Karpas-422 (cell line): ENCODE measurements at places on chromosomes 11 and 22.

DNA sequence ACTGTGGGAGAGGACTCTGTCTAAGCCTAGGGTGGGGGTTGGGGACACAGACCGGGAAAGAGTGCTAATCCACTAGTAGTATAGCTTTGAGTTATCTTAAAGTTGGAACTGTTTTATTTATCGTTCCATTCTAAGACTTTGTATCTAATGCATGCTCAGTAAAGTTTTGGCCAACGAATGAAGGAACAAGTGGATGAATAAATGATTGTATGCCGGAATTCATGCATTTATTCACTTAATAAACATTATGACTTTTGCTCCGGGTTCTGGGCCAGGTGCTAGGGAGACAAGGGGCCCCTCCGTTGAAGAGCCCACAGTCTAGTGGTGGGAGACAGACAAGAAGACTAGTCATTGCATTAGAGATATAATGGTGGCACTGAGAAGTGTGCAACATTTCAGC, 645 bp downstream of the RNF121 start:
- no peak for DNase-seq

- no peak for DNase-seq
Observed at GRCh38 chr22:44274918-44275630, 37.7 kb downstream of the SHISAL1 start.

DNA sequence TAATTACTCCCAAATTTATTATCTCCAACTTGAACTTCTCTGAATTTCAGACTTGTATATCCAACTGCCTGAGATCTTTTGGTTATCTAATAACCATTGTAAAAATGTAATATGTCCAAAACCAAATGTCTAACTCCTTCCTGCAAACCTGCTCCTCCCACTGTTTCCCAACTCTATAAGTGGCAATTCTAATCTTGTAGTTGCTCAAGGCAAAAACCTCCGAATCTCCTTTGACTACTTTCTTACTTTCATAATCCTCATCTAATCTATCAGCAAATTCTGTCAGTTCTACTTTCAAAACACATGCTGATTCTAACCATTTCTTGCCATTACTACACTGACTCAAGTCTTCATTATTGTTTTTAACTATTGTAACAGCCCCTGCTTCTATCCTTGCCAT, 55.7 kb downstream of the FAM168A start:
- no peak for DNase-seq

GRCh38 chr11:86715611-86716010, 43.2 kb upstream of the ME3 start:
- no peak for DNase-seq

DNA sequence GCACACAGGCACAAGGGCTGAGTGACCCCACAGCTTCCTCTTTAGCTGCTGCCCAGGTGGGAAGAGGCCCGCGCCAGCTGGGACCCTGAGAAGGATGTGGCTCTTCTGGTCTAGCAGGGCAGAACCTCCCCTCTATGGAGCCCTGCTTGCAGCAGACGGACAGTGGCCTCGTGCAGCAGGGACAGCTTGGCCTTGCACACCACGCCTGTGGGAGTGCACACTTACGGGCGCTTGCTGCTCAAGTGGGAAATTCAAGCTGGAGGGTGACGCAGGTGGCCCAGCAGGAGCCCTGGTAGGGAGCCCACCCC, 971.4 kb downstream of the BRD1 start:
- DNase-seq: no peak

GRCh38 chr22:32564170-32565001, 89.8 kb downstream of the FBXO7 start:
- no peak for DNase-seq

DNA sequence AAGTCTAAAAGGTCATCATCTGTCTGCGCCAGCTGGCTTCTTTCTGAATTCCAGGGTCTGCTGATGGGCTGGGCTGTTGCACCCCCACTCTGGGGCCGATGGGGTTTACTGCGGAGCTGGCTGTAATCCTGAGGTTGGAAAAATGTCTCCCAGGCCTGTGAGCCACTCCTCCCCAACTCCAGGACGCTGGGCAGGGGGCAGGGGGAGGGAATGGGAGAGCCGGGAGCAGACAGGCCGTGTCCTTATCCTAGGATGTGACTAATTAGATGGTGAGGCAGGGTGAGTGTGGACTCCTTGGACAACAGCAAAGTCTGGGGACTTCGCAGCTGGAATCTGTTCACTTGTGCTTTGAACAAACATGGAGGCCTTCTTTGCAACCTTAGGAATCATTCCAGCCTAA, 48.7 kb downstream of the LRRC32 start:
- no peak for DNase-seq

DNA sequence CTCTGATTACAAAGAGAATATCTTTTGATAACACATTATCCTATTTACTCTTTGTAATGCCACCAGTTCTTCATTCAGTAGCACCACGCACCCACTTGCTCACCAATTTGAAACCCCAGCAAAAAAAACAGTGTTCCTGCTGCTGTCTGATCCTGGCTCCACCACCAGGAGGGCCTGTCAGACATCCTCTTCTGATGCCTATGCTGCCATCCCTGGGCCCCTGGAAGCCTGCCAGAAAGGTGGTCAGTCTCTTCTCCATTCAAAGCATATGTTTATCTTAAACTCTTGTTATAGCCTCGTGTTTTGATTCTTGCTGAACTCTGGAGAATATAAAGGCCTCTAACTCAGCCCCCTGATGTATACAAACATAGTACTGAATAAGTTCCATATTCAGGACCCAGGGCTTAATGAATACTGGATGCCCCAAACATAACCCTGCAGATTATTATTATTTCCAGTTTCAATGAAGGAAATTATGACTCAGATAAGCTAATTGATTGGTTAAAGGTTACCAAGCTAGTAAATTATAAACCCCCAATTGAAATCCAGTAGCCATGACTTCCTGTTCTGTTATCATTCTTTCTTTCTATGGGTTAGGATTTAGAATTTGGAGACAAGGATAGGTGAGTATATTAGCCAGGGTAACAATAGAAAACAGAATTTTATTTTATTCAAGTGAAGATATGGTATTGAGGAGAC, 116.7 kb downstream of the NTM start:
- DNase-seq: no peak

- no peak for DNase-seq
Observed at GRCh38 chr11:120185706-120186455, 25.0 kb upstream of the OAF start.
